CD4-positive, alpha-beta T cell treated with Interleukin-12 subunit alpha and Interleukin-12 subunit beta, for 1 hour (primary cell): ENCODE measurements at places on chromosomes 6 and 20.
A peak's percentile ranks its signal among the peaks of the same experiment; 100 is the strongest.

GRCh38 chr6:93474733-93475179, 55.4 kb upstream of the EPHA7 start:
- no peak for DNase-seq

DNA sequence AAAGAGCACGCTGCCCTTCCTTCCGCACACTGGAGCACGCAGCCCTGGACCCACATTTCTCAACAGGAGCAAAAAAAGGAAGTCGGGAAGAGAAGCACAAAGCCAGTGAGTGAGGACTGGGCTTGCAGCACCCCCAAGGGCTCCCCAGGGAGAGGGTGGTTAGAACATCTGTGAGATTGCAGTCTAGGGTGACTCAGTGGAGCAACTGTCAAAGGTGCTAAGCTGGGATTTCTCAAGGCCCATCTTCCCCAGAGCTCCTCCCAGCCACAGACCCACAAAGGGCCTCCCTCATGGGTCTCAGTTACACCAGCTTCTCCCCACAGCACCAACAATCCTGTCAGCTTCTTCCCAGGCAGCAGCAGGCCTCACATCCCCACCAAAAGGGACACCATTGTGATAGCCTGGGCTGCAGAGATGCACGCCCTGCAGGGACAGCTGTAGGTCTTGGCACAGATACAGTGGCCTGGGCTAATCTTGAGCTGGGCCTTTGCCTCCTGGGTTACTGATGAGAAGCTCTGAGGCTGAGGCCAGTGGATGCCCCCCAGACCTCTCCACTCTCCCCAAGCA, 39.6 kb upstream of the CD93 start:
- no peak for DNase-seq

- DNase-seq: no peak
Measured at GRCh38 chr6:100339574-100340255, 125.0 kb downstream of the SIM1 start.

DNA sequence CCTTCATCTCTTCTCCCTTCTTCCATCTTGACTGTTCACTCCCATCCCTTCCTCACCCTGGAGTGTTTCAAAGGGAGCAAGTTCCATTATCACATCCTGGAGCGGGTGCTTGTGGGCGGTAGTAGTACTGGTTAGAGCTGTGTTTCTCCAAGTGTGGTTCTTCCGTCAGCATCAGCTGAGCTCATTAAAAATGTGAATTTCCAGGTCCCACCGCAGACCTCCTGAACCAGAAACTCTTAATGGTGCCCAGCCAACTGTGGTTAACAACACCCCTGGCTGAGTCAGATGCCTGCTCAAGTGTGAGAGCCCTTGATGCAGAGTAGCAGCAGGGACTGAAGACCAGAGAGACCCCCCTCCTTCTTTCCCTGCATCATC, 24.4 kb downstream of the ANGPT4 start:
- DNase-seq: no peak

- peak; percentile 65 for DNase-seq
Measured at GRCh38 chr20:18738055-18738454, 75.5 kb upstream of the SCP2D1 start.

DNA sequence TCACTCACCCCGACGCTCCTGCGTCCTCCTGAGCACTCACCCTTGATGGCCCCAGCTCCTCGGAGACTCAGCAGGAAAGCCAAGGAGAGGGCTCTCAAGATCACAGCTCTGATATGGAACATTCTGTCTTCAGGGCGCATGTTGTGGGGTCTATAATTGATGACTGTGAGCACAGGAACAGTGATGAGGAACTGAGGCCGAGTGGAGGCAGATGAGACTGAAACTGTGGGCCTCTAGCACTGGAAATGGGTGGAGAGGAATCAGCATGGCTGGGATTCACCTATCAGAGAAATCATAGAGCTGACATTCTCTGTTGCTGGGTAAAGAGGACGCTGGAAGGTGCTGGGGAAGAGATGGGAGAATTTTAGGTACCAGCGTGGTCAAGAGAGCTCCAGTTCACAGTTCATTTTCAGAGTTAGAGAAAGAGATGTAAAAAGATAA, at the start of gene HLA-DPA1:
TSS of gene HLA-DPA1 (minus strand) at position 219 of the 441 bp plus-strand sequence.
- DNase-seq: peak; percentile 71

DNA sequence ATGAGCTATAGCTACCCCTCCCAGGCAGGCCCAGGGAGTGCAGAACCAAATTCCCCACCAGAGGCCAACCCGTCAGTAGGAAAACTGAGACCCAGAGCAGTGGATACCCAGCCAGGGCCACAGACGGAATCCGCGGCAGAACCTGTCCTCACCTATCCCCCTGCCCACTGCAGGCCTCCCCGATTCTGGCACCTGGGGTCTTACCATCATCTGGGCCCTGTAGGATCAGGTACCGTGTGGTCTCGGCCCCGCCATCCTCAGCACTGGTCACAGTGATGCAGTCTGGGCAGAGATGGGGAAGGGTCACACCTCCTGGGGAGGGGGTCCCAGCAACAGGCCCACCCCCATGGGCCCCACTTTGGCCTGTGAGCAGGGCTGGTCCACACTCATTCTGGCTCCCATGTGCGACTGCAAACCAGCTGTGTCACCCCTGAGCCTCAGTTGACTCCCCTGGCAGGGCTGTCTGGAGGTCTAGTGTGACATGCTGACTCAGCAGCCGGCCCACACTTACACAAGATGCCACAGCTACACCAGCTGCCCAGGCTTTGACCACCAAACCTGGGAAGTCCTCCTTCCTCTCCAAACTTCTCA, 3.8 kb downstream of the ZNF335 start:
- DNase-seq: no peak

- peak; percentile 33 for DNase-seq
Measured at GRCh38 chr6:40436685-40437604, 150.2 kb downstream of the LRFN2 start.

- no peak for DNase-seq
Measured at GRCh38 chr6:154683756-154684523, 49.3 kb upstream of the SCAF8 start.

DNA sequence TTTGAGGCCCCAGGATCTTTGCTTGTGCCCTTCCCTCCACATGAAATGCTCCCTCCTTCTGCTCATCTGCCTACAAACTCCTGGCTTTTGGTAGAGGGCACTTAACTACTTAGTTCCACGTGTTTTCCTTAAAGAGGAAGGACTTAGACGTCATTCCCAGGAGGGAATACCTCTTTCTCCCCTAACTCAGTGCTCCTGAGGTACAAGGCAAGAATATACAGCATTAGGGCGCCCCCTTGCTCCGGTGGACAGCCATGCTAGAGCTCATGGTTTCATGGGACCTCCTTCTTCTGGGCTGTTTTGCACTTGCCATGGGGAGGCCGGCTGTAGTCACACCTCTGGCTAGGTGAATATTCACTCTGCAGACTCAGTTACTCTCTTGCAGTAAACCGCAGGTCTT, 93.8 kb upstream of the LY86 start:
- DNase-seq: no peak

DNA sequence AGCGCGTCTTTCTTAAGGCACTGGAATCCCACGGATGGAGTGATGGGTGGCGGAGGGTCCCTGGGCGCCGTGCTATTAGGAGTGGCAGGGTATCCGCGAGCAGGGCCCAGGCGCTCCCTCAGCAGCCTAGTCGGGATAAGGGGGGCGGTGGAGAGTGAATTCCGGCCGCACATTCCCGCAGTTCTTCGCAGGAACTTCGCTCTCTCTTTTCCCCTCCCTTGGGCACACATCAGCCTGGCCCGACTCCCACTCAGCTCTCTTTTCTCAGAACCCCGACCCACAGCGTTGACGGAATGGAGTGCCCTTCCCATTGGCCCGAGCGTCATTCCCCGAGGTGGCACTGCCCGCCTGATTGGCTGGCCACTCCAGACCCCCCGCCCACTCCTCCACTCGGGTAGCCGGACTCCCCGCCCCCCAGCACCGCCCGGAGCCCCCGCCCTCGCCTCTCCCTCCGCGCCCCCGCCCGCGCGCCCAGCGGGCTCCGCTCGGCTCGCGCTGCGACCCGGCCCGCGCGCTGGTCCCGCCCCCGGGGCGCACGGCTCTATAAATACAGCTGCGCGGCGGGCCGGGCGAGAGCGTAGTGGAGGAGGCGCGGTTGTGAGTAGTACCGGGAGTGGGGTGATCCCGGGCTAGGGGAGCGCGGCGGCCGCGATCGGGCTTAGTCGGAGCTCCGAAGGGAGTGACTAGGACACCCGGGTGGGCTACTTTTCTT, at the start of gene ID4:
TSS of gene ID4 (plus strand) at position 572 of the 712 bp plus-strand sequence. CDS start 385 bp downstream, outside the sequence.
- no peak for DNase-seq

DNA sequence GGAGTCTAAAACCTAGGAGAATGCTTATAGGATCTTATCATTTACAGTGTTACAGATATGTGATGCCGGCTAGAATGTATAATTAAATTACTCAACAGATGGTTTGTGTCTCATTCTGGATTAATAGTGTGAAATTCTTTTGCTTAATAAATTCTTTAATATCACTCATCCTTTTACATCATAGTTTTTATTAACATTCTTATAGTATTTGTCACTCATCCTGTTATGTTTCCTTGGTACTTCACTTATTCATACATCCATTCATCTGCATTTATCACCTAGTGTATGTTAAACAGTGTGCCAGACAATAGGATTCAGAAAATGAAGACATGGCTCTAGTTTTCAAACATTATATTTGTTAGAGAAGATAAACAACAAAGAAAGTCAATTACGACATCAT, 468.7 kb downstream of the FRK start:
- no peak for DNase-seq

- no peak for DNase-seq
Measured at GRCh38 chr6:103783329-103783728, 1076.4 kb downstream of the HACE1 start.

GRCh38 chr6:155275808-155276480, 12.1 kb downstream of the CLDN20 start:
- no peak for DNase-seq

DNA sequence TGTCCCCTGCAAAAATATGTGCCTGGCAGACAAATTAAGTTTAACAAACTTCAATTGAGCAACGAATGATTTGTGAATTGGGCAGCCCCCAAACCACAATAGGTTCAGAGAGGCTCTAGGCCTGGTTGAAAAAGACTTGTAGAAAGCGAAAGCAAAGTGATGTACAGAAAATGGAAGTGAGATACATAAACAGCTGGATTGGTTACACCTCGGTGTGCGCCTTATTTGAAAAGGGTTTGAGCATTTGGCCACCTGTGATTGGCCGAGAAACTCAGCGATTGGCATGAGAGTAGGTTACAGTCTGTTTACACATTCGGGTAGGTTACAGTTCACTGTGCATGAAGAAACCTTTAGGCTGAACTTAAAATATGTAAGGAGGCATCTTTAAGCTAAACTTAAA, 136.9 kb downstream of the CD83 start:
- DNase-seq: no peak
